Activated CD8-positive, alpha-beta memory T cell treated with anti-CD3 and anti-CD28 coated beads for 48 hours (primary cell): ENCODE measurements at places on chromosomes 1 and 21.

GRCh38 chr1:236895665-236896387 is 100.7 kb downstream of the MTR start:
- DNase-seq: no peak

GRCh38 chr1:65084066-65084465 is 63.9 kb upstream of the AK4 start:
- no peak for DNase-seq

GRCh38 chr21:39938086-39938625 is 70.9 kb downstream of the PCP4 start:
- no peak for DNase-seq

DNA sequence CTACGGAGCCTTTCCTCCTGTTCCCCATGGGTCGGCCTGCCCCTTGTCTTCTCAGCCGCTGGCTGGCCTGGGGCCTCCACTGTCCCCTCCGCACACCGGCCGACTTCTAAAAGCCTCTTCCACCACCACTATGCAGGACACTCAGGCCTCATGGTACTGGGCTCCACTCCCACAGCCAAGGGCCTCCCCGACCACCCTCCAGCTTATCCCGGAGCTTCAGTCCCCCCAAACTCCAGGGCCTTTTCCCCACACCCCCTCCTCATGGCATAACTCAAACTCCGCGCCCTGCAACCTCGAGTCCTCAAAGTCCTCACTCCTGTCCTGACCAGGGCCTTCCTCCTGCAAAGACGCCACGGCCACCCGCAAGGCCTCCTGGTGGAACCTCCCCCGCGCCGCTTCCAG is 2.0 kb downstream of the LRRC41 start:
- DNase-seq: no peak

GRCh38 chr1:63593303-63593885 is at the start of gene PGM1:
Gene PGM1, plus strand, starts transcription at chr1:63593411. Its CDS starts 78 bp downstream, at chr1:63593489.
- DNase-seq: peak; percentile 51
